ENCODE measurements at places on chromosomes 2 and 18. TPM values are rescaled to one million over a fixed set of nuclear protein-coding genes. Genes with fewer than 3 reads are reported as not detected.

SCG2 gene
- 0.48 TPM for total RNA-seq

CAMKMT gene
- 17.9 TPM for total RNA-seq

ZAP70 gene
- total RNA-seq: not detected

PASK gene
- 77.5 TPM for total RNA-seq

RAB17 gene
- total RNA-seq: 86.3 TPM

FAM110C gene
- total RNA-seq: 21.1 TPM

- no peak for DNase-seq
- peaks cover 48% of the 10 kb centered on the region for H3K4me1 ChIP-seq
- no peaks in the 10 kb centered on the region for H3K27me3 ChIP-seq
- no peak overlapping the region for H3K27ac ChIP-seq
Measured at GRCh38 chr2:19139386-19139785, 219.0 kb downstream of the OSR1 start.

- no peaks in the 10 kb centered on the region for H3K4me1 ChIP-seq
- no peaks in the 10 kb centered on the region for H3K36me3 ChIP-seq
- no peak for DNase-seq
- no peaks in the 10 kb centered on the region for H3K27me3 ChIP-seq
- H3K27ac ChIP-seq: no peak overlapping the region
Measured at GRCh38 chr2:46798041-46798440, 117.6 kb downstream of the MCFD2 start.

DNA sequence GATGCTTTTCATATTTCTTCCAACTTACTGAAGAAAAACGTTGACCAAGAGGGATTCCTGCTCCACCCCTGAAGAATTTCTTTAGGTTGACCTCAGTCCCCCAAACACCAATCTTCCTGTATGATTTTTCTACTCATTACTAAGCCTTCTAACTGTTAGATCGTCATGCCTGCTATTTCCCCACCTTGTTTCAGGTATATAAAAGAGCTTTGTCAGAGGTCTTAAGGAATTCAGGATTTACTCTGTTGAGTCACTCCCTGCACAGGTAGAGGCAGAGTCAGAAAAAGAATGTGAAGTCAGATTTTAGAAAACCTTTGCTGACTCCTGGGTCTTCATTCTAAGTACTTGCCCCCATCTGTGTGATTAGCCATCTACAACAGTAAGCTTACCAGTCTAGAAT lies 83.8 kb upstream of the NOSTRIN start:
- H3K27me3 ChIP-seq: no peaks in the 10 kb centered on the region
- DNase-seq: no peak
- no peaks in the 10 kb centered on the region for H3K36me3 ChIP-seq
- H3K4me1 ChIP-seq: no peaks in the 10 kb centered on the region
- no peak overlapping the region for H3K4me3 ChIP-seq
- H3K27ac ChIP-seq: no peak overlapping the region

- no peak overlapping the region for H3K4me3 ChIP-seq
- no peak for DNase-seq
- H3K36me3 ChIP-seq: no peaks in the 10 kb centered on the region
- no peak overlapping the region for H3K27ac ChIP-seq
Measured at GRCh38 chr18:27746241-27746640, 430.7 kb downstream of the CDH2 start.

GRCh38 chr2:63364866-63365265 lies 223.4 kb downstream of the WDPCP start:
- H3K27ac ChIP-seq: no peak overlapping the region
- DNase-seq: no peak
- H3K4me3 ChIP-seq: no peak overlapping the region
- no peaks in the 10 kb centered on the region for H3K4me1 ChIP-seq
- no peaks in the 10 kb centered on the region for H3K27me3 ChIP-seq

DNA sequence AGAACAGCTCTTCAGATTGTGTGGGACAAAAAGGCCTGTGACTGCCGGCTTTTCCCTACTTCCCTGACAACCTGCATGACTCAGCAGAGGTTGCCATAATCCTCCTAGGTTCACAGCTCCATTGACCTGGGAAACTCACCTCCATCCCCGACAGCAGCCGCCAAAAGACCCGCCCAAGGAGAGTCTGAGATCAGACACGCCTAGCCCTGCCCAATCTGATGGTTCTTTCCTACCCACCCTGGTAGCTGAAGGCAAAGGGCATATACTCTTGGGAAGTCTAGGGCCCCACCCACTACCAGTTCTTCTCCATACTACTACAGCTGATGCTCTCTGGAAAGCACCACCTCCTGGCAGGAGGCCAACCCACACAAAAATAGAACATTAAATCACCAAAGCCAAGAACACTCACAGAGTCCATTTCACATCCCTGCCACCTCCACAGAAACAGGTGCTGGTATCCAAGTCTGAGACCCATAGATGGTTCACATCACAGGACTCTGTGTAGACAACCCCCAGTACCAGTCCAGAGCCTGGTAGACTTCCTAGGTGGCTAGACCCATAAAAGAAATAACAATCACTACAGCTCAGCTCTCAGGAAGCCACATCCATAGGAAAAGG lies 140.6 kb downstream of the NETO1 start:
- no peaks in the 10 kb centered on the region for H3K36me3 ChIP-seq
- no peaks in the 10 kb centered on the region for H3K27me3 ChIP-seq
- H3K4me1 ChIP-seq: peaks cover 8% of the 10 kb centered on the region
- no peak overlapping the region for H3K27ac ChIP-seq
- DNase-seq: peak; percentile 18
- no peak overlapping the region for H3K4me3 ChIP-seq

GRCh38 chr2:95330794-95331338 lies 33.7 kb downstream of the KCNIP3 start:
- no peak overlapping the region for H3K4me3 ChIP-seq
- H3K36me3 ChIP-seq: no peaks in the 10 kb centered on the region
- DNase-seq: no peak
- no peak overlapping the region for H3K27ac ChIP-seq
- no peaks in the 10 kb centered on the region for H3K4me1 ChIP-seq
- no peaks in the 10 kb centered on the region for H3K27me3 ChIP-seq

DNA sequence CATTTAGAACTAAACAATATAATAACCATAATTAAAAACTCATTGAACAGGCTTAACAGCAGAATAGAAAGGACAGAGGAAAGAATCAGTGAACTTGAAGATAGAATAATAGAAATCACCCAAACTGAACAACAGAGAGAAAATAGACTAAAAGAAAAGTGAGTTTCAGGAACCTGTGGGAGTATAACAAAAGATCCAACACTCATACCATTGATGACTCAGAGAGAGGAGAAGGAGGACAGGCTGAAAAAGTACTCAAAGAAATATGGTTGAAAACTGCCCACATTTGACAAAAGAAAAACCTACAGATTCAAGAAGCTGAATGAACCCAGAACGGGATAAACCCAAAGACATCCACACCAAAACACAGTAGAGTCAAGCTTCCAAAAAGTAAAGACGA lies 54.2 kb upstream of the FMNL2 start:
- H3K27ac ChIP-seq: no peak overlapping the region
- DNase-seq: no peak
- H3K4me1 ChIP-seq: no peaks in the 10 kb centered on the region
- H3K36me3 ChIP-seq: no peaks in the 10 kb centered on the region
- H3K27me3 ChIP-seq: no peaks in the 10 kb centered on the region
- no peak overlapping the region for H3K4me3 ChIP-seq

DNA sequence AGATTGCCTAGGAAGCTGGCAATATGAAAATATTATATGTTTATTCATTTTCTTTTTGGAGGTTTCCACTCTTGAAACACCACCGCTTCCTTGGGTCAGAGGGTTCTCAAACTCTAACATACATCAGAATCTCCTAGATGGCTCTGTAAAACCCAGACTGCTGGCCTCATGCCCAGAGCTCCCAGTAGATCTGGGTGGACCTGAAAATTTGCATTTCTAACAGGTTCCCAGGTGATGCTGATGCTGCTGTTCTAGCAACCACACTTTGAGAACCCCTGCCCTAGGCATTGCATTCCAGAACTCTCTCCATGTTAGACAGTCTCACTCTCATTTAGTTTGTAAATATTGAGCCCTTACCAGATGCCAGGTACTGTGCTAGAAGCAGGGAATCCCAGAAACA lies 139.4 kb downstream of the FAM210A start:
- no peaks in the 10 kb centered on the region for H3K36me3 ChIP-seq
- H3K27ac ChIP-seq: no peak overlapping the region
- no peaks in the 10 kb centered on the region for H3K4me1 ChIP-seq
- no peak overlapping the region for H3K4me3 ChIP-seq

DNA sequence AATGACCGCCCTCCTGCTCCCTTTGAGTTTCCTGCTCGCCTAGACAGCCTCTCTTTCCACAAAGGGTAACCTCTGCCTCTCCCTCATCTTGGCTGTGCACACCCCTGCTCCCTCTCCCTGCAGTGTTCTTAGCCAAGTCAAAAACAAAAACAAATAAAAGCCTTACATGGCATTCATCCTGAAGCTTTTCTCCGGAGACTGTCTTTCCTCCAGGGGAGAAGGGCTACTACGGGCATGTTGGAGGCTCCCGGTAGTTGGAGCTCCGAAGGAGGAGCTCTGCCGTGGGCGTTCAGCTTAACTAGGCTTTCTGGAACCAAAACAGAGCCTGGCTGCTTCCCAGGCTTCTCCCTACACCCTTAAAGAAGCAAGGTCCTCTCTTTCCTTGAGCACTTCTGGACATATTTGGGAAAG lies 104.2 kb downstream of the TPGS2 start:
- H3K4me3 ChIP-seq: no peak overlapping the region
- no peak overlapping the region for H3K27ac ChIP-seq
- H3K36me3 ChIP-seq: no peaks in the 10 kb centered on the region
- H3K27me3 ChIP-seq: no peaks in the 10 kb centered on the region
- DNase-seq: no peak
- no peaks in the 10 kb centered on the region for H3K4me1 ChIP-seq

DNA sequence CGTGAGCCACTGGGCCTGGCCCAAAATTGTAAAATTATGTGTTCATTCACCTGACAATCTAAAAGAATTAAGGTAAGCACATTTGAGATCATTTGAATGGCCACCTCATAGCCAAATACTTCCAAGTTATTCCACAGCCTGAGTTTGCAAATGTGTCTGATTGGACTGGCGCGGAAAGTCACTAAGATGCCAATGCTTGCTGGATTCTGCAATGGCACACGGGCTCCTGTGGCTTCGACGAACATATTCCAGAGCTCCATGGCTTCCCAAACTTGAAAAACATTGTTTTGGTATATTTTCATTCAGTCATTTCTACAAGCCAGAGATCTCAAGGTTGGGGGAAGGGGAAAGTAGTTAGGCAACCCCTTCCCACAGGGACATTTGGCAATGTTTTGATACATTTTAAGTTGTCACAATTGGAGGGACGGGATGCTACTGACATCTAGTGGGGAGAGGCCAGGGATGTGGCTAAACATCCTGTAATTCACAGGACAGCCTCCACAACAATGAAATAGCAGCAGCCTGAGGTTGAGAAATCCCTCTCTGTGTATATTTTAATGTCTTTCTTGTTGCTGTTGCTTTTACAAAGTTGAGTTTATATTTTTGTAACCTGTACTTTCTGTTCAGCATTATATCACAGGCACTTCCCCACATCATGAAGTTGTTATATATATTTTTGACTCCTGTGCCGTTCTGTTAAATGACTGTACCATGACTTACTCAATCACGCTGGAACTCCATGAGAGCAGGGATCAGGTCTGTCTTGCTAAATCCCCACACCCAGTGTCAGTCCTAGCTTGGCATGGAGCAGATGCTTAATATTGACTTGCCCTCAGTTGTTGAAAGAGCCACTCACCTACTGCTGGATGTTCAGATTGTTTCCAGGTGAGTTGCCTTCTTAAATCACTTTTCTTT lies 56.9 kb downstream of the COL4A4 start:
- H3K27me3 ChIP-seq: no peaks in the 10 kb centered on the region
- no peak overlapping the region for H3K4me3 ChIP-seq
- DNase-seq: peak; percentile 37

DNA sequence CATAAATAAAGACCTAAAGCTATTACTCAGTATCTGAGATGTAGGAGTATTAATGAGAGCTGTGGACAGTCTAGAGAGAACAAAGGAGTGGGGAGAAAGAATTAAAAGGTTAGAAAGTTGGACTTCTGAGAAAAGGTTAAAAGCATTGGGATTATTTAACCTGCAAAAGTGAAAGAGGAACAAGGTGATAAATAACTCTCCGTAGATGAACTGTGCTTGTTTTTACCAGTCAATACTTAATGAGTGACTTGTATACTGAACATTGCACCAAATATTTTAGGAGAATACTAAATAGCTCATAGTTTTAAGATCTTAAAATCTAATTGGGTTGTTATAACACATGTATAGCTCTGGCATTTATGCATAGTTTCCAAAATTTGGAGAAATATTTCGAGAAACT lies 137.5 kb downstream of the GPD2 start:
- DNase-seq: no peak
- no peak overlapping the region for H3K4me3 ChIP-seq
- no peaks in the 10 kb centered on the region for H3K27me3 ChIP-seq
- H3K36me3 ChIP-seq: no peaks in the 10 kb centered on the region

DNA sequence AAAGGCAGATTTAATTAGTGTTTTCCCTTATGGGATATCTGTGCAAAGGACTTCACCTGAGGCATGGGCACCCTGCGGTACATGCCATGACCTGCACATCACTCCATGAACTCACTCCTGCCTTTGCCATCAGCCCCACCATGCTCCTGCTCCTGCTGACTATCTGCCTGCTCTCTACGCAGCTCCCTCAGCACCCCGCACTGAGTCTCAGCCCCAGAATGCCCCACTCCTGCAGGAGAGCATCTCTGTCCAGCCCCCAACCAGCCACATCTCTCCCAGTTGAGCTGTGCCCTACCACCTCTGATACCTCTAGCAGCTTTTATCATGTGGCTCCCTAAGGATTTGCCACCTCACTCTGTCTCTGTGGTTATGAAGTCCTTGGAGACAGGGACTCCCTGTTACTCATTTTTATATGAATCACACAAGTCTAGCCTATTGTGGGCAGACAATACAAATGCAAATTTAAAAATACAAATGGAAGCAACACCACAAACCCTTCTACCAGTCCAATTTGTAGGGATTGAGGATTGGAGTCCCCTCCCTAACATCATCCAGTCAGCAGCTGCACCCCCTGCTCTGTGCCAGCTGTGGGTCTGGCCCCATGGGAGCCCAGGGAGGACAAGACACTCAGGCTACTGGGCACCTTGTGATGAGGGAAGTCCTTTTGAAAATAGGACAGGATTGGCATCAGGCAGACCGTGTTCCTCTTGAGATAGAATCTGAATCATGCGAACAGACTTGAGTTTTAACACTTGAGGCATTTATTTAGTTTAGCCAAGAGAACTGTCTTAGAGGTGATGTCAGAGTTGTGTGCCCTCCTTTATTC lies 689.6 kb upstream of the HS6ST1 start:
- H3K4me3 ChIP-seq: no peak overlapping the region
- H3K36me3 ChIP-seq: no peaks in the 10 kb centered on the region
- DNase-seq: no peak
- H3K27me3 ChIP-seq: peaks cover 41% of the 10 kb centered on the region
- H3K4me1 ChIP-seq: no peaks in the 10 kb centered on the region

Measured in PC-9 (cell line).